Mucosa of descending colon (tissue), 3 donors: ENCODE measurements at places on chromosomes 13 and 19.

DNA sequence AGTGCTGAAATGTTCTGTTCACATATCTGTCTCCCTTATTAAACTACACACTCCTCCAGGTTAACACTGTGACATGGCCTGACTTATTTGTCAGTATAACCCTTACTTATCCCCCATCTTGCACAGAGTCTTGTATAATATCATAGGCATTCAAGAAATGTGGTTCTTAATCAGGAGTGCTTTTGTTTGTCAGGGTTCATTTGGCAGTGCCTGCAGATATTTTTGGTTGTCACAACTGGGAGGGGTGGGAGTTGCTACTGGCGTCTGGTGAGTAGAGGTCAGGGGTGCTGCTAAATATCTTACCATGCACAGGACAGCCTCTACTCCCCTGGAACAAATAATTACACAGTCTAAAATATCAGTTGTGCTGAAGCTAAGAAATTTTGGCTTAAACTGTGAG lies 20.4 kb upstream of the OBI1 start:
- DNase-seq, result no peak

GRCh38 chr19:46524308-46524707 lies 28.6 kb upstream of the PNMA8B start:
- DNase-seq, result no peak

- DNase-seq, result no peak
These were observed 695.3 kb downstream of the DACH1 start for GRCh38 chr13:71171740-71172139.

GRCh38 chr13:70104481-70104880 lies 3.1 kb upstream of the ATXN8OS start:
- DNase-seq, result no peak

DNA sequence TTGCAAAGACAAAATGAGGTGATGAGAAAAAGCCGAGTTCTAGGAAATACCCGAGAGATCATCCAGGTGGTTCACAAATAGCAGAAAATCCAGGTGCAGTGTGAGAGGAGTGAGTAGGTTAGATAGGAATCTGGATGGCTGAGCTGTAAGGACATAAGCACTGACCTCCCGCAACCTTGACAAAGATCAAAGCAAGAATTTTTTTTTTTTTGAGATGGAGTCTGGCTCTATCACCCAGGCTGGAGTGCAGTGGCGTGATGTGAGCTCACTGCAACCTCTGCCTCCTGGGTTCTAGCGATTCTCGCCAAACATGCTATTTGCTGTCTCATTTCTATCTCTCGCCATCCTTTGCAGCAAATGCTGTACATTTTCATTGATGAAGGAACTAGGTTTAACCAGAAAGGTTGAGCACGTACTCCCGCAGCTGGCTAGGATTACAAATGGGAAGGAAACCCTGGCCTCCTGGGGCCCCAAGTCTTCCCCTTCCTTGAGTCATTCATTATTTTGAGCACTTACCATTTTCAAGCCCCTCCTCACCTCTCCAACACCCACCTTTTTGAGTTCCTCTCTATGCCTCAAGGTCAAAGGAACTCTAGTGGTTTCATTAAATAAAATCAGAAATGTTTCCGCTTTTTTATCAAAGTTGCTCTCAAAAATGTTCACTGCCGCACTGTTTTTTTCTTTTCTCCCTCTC lies 38.8 kb downstream of the NLRP12 start:
- DNase-seq, result no peak

GRCh38 chr13:111845621-111846351 lies 221.2 kb upstream of the SOX1 start:
- DNase-seq, result no peak
